ENCODE measurements at places on chromosomes 4 and X.

GRCh38 chr4:173509036-173510001, 20.7 kb downstream of the HAND2 start:
- DNase-seq = no peak

GRCh38 chr4:26985873-26986272, 125.2 kb downstream of the STIM2 start:
- DNase-seq = peak; percentile 28

GRCh38 chr4:612052-612748, 13.2 kb upstream of the PDE6B start:
- peak; percentile 31 for DNase-seq

DNA sequence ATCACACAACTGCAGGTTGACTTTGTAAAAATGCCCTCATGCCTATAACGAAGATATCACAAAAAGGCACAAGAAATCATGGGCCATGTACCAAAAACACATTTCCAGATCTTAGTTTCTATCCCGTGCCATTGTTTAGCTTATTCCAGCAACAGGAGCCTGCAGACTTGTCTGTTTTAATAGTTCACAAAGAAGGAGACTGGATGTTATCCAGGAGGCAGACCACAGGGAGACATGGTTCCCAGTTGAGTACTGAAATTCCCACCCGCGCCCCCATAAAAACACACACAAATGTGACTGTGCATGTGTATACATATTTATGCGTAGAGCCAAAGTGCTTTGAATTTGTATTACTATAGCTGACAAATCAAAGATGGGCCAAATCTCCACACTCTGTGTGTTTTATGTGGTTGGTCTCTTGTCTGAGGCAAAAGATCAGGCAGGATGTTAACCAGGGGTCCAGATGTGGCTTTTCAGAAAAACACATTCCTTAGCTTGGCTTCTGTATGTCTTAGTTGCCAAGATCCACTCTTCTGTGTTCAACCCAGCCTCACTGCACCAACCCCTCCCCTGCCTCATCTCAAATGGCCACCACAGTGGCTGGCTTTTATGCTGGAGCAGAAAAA, 469.2 kb upstream of the DIPK2B start:
- no peak for DNase-seq

DNA sequence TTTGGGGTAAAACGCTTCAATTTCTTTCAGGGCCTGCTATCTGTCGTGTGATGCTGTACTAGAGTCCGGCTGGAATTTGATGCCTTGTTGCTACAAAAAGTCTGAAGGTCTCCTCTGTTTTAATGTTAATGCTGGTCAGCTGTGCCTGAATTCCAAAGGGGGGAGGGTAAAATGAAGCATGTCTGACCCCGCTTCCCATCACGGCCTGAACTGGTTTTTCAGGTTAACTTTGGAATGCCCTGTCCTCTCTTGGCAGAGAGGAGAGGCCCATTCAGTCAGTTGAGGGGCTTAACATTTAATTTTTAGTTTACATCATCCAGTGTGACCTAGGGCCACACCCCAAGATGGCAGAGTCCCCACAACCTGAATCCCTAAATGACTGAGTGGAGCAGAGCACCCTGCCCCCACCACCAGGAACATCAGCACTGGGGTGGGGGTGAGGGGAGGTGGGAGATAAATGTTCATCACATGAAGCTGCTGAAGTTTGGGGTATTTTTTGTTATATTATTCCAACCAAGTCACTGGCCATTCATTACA, 47.9 kb upstream of the GPR78 start:
- DNase-seq = no peak

GRCh38 chr4:138706201-138706600, 309.4 kb upstream of the NOCT start:
- DNase-seq = no peak

DNA sequence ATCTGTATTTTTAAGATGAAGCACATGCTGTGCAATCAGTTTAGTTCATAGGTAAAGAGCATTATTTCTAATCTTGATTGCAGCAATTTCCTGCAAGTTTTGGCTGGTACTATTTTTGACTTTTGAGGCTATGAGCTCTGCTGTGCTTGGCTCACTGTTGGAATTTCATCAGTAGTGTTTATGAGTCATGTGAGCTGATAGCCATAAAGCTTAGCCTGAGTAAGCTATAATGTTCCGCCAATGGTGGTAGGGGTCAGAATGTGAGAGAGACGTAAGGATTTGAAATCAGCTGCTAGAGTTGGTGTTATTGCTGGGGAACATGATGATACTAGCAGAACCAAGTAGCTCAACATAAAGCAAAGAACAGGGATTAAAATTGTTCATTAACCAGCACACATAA, 590.9 kb upstream of the GNPDA2 start:
- no peak for DNase-seq

- DNase-seq = no peak
These were observed 956 bp downstream of the TMEM154 start for GRCh38 chr4:152678841-152679240.

DNA sequence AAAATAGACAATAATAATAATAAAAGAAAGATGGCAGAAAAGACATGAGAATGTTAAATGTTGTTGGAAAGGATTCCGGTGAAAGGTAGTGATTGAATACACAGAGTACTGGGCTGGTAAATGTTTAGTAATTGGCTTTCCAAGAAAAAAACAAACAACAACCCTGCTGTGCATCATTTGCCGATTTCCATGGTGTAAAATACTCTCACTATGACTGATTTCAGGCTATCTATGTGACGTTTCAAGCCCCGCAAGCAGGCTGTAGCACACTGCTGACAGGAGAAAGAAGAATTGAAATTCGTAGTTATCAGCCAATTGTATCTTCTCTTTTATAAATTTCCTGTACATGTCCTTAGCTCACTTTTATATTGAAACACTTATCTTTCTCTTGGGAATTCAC, 13.6 kb upstream of the SEPTIN6 start:
- no peak for DNase-seq

DNA sequence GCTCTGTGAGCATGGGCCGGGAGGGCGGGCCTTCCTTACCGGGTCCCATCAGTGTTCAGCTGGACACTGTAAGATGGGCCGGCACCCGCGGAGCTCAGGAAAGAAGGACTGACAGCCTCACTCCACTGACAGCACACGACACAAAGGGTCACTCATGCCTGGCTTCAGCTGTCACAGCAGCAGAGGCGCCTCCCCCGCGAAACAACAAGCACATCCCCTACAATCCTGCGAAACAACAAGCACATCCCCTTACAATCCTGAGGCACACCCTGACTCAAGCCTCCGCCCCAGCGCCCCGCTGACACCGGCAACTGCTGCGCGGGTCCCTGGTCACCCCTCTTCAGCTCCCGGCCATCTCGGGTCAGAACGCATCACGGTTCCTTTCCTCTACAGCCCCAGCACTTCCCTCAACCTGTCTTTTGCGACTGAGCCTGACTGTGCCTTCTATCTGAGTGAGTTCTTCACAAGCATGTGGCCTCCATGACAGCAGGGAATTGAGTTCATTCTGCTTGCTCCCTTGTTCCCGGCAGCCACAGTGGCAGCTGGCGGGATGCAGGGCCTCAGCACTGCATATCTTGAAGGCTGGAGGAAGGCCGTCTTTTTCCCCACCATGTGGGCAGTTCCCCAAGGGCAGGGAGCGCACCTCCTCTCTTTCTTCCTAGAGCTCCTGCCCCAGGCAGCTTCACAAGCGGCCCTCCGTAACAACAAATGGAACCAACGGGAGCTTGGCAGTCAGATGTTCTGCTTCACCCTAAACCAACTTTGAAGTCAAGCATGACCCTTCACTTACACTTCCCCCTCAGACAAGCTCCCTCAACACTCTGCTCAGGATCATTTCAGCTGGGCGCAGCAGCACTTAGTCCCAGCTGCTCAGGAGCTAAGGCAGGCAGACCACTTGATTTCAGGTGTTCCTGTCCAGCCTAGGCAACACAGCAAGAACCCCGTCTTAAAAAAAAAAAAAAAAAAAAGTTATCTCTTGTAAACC, 39.6 kb downstream of the SCD5 start:
- DNase-seq = no peak

DNA sequence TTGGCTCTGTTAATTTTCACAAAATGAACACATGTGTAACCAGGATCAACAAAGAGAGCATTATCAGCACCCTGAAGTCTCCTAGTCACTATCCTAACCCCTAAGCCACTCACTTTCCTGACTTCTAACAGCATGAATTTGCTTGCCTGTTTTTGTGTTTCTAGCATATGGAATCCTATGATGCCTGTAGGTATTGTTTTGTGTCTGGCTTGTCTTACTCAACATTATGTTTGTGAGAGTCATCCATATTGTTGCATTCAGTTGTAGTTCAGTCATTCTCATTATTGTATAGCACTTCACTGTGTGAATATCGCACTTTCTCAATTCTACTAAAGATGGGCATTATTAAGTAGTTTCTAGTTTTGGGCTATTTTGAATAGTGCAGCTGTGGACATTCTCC, 15.6 kb downstream of the EDNRA start:
- no peak for DNase-seq

DNA sequence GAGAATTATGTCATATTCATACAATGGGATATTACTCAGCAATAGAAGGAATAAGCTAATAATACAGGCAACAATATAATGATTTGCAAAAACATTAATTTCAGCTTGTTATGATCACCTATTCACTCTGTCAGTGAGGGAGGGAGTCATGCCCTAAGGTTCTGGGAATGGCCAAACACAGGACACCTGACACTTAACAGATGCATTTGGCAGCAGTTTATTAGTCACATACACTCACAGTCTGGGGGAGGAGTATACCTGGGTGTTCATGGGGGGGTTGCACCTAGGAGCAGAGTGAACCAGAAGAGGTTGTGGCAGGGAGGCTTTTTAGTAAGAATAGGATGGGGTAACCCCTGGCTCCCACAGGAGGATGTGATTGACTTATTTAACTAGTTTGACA, 38.3 kb downstream of the SERPINA7 start:
- no peak for DNase-seq

DNA sequence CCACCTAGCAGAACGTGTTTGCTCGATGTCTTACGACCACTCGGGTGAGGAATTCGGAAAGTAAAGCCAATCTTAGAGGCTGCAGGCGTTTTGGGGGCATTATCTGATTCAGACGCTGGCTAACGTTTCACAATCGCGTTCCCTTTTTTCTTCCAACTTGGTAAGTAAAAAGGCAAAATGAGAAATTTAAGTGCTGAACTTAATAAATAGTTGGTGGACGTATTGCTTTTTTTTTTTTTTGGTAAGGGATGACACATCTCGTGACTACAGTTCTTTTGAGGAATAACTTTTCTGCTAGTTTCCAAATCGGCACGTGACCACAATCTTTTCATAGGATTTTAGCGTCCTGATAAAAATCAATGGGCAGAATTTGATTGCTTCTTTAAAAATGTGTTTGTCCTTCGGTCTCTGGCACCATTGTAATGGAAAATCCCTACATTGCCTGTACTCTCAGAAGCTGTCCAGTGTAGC, 848 bp downstream of the RAB9A start:
- DNase-seq = no peak

- no peak for DNase-seq
These were observed 35.3 kb upstream of the GPM6B start for GRCh38 chrX:13852001-13852695.

DNA sequence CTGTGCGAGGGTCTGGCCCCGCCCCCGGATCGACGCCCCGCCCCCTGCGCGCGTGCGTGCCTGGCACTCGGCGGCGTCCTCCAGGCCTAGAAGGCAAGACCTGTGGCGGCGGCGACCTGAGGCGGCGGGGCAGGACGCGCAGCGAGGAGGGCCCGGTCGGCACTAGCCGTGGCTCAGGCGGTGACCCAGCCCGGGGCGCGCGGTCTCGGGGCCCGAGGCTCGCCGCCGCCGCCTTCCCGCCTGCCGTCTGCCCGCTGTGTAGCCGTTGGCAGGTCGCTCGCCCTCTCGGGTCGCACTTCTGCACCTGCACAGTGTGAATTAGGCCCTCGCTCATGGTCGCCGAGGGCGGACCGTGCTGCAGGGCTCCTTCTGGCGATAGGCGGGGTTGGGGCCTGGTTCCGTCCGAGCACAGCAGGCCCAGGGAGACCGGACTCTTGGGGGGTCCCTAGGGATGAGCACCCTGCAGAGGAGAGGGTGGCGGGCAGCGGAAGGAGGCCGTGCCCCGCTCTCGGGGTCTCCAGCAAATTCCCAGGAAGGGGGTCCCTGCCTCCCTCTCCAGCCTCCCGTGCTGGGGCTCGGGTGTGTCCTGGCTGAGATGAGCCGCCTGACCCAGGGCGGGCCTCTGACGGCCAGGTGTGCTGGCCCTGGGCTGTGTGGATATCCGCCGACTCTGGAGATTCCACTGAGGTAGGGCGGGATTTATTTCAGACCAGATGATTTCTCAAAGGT, 557 bp upstream of the FAM53A start:
- DNase-seq = no peak

- no peak for DNase-seq
These were observed 47.0 kb downstream of the KLHL15 start for GRCh38 chrX:23980011-23980441.

DNA sequence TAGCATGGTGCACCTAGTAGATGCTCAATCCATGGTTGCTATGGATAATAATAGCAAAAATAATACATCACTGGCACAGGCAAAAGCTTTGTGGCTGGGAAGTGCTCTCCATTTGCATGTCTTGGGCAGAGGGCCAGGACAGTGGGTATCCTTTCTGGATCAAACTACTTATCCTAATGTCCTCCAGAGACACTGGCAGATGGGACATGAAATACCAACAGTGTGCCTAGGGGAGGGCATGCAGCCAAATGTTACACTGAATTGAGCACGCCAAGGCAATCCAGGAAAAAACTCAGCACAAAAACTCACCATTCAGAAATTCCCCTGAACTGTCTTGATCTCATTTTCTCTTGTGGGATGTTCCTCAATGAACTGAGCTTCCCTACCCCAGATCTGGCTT, 98.6 kb upstream of the SCML1 start:
- no peak for DNase-seq

DNA sequence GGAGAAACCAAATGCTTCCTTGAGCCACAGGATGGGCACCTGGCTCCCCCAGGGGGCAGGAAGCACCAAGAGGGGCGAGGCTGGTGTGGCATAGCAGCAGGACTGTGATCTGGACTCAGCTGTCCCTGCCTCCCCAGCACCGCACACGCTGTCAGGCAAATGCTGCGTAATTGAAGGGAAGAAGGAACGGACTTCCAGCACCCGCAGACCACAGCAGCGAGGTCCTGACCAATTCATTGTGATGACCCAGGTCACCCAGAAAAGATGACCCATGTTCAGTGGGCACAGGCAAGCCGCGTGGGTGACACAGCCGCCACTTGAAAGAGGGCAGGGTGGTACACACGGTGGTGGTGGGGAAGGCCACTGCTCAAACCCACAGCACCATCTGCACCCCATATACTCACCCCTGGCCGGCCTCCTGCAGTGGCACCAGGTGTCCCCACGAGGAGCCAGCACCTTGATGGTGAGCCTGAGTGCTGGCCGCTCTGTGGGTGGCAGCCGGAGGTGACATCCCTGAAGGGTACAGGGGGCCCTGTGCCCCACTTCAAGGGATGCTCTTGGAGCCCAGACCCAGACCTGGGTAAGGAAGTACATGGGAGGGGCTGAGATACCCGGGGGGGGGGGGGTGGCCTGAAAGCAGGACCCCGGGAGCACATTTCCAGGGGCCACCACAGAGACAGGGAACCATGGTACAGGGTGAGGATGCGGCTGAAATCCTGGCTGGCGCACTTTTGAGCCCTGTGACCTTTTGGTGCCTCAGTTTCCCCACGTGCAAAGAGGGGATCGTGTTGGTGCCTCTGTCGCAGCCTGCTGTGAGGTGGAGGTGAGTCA, 11.5 kb downstream of the NAT8L start:
- DNase-seq = no peak

All from Peyer's patch (tissue), 4 donors.